Activated CD4-positive, alpha-beta T cell treated with anti-CD3 and anti-CD28 coated beads, Interleukin-10, Interleukin-2, amounts not matched to agents 100 ng/mL and 50 ng/mL, durations not matched to agents 16 hours and 8 hours (primary cell): ENCODE measurements at places on chromosomes 1 and 21.

DNA sequence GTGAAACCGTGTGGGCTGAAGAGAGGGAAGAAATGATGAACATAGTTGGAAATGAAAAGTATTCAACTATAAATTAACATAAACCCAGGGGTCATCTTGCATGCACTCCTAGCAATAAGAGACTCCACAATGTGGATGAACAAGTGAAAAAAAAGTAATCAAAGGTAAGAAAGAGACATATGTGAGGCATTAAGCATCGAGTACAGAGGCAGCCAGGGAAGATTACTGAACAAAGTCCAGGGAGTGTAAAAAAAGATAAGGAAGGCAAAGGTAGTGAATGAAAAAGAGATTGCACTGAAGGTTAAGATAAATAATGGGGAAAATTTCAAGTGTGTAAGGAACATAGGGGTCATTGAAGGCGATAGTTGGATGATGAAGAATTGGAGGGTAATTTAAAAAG lies 330.8 kb upstream of the PROX1 start:
- no peak for DNase-seq

DNA sequence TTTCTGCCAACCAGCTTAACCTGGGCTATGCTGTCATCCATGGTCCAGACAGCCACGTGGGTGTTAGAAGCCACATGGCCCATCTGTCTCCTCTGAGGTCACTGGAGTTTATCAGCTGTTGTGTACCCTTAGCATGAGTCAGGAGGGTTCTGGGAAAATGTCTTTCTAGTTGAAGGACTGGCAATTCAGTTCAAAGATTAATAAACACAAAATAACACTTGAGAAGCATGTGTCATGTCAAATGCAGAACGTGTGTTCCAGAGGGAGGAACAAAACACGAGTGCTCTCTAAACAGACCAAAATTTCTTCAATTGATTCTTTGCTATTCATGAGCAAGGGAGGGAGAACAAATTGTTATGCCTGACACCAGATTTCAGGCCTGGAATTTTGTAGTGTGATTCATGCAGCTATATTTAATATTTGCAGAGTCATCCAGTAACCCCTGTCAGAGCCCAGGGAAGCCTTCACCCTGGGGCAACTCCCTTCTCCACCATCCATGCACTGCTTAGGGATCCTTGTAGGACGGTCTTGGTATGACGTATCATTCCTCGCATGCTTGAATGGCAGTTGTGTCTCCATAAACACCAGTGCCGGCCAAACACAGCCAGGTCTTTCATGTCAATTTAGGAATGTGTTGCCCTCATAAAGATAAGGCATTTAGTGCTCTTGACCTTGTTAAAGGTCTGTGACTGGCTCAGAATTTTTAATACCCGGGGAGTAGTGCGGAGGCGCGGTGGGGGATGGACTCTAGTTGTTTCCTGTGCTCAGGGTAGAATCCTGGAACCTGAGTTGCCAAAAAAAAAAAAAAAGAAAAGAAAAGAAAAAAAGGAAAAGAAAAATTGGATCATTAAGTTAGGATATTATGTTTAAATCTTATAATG lies 27.7 kb upstream of the DYRK1A start:
- no peak for DNase-seq

DNA sequence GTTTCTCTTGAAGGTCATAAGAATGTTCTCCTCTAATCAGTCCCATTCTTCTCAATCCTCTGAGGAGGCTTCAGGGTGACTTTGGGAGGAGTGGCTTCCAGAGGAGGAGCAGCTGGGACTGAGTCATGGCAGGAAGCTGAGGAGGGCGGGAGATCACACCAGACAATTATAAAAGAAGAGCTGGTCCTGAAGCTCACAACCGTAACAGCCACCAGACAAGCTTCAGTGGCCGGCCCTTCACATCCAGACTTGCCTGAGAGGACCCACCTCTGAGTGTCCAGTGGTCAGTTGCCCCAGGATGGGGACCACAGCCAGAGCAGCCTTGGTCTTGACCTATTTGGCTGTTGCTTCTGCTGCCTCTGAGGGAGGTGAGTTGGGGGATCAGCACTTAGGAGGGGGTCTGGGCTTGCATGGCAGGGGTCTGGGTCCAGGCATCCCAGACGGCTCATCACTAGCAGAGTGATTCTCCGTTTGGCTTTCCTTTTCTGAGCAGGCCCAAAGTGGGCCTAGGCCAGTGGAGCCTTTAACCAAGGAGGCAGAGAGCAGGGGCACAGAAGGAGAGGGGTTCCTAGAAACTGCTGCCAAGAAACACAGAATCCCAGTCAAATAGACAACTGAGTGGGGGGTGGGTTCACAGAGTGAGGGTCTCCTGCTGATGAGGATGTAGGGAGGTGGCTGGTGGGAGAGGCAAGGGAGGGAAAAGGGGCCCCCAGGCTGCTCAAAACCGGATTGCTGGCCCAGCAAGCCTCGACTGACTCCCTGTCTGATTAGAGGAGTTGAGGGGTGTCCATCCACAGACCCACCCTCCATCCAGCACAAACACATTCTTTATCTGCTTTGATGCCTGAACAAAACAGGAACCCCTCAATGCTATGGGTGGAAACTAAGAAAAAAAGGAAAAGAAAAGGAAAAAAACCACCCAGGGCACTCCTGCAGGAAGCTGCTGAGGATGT lies at the start of gene ECM1:
Gene ECM1 (plus strand): TSS at position 198 of the 953 bp plus-strand sequence. CDS start 101 bp downstream, at position 299.
- peak; percentile 14 for DNase-seq

- no peak for DNase-seq
These were observed 81.0 kb downstream of the HIVEP3 start for GRCh38 chr1:41837691-41838090.

GRCh38 chr1:67573311-67573872 lies 111.6 kb upstream of the GADD45A start:
- no peak for DNase-seq
